SK-N-SH (cell line): ENCODE measurements at places on chromosomes 2 and 18. TPM values are rescaled to one million over a fixed set of nuclear protein-coding genes. Genes with fewer than 3 reads are reported as not detected.
A peak's percentile ranks its signal among the peaks of the same experiment; 100 is the strongest.

CRYGC gene
- polyA plus RNA-seq = 0.21 and 0.31 TPM in 2 replicates

C1QL2 gene
- polyA plus RNA-seq = not detected in 2 replicates

CDH7 gene
- polyA plus RNA-seq = not detected in 2 replicates

MSGN1 gene
- polyA plus RNA-seq = not detected in 2 replicates

FLACC1 gene
- 0.35 and 0.44 TPM in 2 replicates for polyA plus RNA-seq

PSTPIP2 gene
- polyA plus RNA-seq = 9.5 and 9.8 TPM in 2 replicates

SH2D6 gene
- polyA plus RNA-seq = 0.33 and 0.42 TPM in 2 replicates

TP53I3 gene
- 110 and 116 TPM in 2 replicates for polyA plus RNA-seq

TGFA gene
- not detected in 2 replicates for polyA plus RNA-seq

GRCh38 chr2:156350374-156351142 lies 18.0 kb upstream of the NR4A2 start:
- no peaks in the 10 kb centered on the region for H3K4me1 ChIP-seq
- DNase-seq = no peak
- no peaks in the 10 kb centered on the region for H3K27me3 ChIP-seq
- no peak overlapping the region for H3K4me3 ChIP-seq
- no peaks in the 10 kb centered on the region for H3K36me3 ChIP-seq

GRCh38 chr2:181686576-181687185 lies 6.4 kb upstream of the NEUROD1 start:
- no peaks in the 10 kb centered on the region for H3K27me3 ChIP-seq
- no peak overlapping the region for H3K4me3 ChIP-seq
- no peaks in the 10 kb centered on the region for H3K36me3 ChIP-seq
- no peak for DNase-seq
- no peak overlapping the region for H3K27ac ChIP-seq

GRCh38 chr2:213227458-213227857 lies 56.8 kb upstream of the SPAG16 start:
- H3K27ac ChIP-seq = no peak overlapping the region
- DNase-seq = no peak
- no peak overlapping the region for H3K4me3 ChIP-seq
- H3K36me3 ChIP-seq = no peaks in the 10 kb centered on the region
- no peaks in the 10 kb centered on the region; the same call in 1 of the 2 replicates for H3K4me1 ChIP-seq

GRCh38 chr2:36568516-36569246 lies 29.3 kb downstream of the FEZ2 start:
- H3K4me1 ChIP-seq = no peaks in the 10 kb centered on the region; the same call in 1 of the 2 replicates
- no peaks in the 10 kb centered on the region for H3K27me3 ChIP-seq
- H3K4me3 ChIP-seq = no peak overlapping the region
- DNase-seq = no peak
- H3K27ac ChIP-seq = peak overlapping the region; percentile 92

GRCh38 chr2:30981096-30981495 lies 157.1 kb downstream of the GALNT14 start:
- H3K4me3 ChIP-seq = no peak overlapping the region
- H3K27me3 ChIP-seq = no peaks in the 10 kb centered on the region
- H3K27ac ChIP-seq = peak overlapping the region; percentile 80
- H3K36me3 ChIP-seq = no peaks in the 10 kb centered on the region
- no peaks in the 10 kb centered on the region for H3K4me1 ChIP-seq
- no peak for DNase-seq

GRCh38 chr2:71451705-71452104 lies 1.7 kb upstream of the DYSF start:
- no peaks in the 10 kb centered on the region for H3K36me3 ChIP-seq
- H3K4me1 ChIP-seq = peaks cover 17% of the 10 kb centered on the region; the same call in 1 of the 2 replicates
- DNase-seq = no peak
- no peak overlapping the region for H3K4me3 ChIP-seq

DNA sequence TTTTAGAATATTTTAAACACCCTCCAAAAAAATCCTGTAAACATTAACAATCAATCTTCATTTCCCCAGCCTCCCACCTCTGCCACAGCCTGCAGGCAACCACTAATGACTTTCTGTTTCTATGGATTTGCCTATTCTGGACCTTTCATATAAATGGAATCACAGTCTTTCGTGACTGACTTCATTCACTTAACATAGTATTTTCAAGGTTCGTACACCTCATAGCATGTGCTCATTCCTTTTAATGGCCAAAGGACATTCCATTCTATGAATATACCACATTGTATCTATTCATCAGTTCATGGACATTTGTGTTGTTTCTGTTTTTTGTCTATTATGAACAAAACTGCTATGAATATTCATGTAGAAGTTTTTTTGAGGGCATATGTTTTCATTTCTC lies 48.5 kb downstream of the NAT8 start:
- no peak overlapping the region for H3K27ac ChIP-seq
- H3K4me3 ChIP-seq = no peak overlapping the region
- H3K4me1 ChIP-seq = no peaks in the 10 kb centered on the region
- no peak for DNase-seq
- H3K36me3 ChIP-seq = no peaks in the 10 kb centered on the region

DNA sequence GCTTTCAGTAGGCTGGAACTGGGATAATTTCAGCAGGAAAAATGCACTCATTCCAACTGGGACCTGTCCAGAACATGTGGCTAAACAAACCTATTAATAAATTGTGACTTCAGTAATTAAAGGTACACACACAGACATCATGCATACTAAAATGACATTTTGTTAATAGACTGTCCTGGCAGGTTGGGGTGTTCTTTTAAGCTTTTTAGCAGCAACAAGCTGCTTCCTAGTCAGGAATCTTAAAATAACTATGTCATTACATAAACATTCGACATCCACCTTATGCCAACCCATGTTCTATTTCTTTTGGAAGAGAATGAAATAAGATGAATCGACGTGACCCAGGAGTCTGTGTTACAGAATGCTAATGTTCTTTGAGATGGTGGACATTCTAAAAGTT lies 435.7 kb downstream of the TXNL1 start:
- H3K4me1 ChIP-seq = no peaks in the 10 kb centered on the region
- H3K4me3 ChIP-seq = no peak overlapping the region
- no peak overlapping the region for H3K27ac ChIP-seq
- no peaks in the 10 kb centered on the region for H3K36me3 ChIP-seq
- no peaks in the 10 kb centered on the region for H3K27me3 ChIP-seq

DNA sequence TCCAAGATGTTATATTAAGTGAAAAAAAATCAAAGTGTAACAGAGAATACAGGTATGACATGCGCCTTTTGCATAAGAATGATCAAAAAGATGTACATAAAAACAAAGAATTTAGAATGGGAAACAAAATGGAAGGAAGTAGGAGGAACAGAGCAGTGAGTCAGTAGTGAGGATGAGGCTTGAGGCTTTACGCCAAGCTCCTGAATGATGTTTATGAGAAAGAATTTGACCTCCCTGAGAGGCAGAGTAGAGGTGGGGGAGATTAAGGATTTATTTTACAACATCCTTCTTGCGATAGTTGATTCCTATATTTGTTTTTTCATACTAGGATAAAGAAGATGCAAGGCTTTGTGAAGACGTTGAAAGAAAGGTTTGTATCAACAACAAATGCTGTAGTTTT lies 81.4 kb downstream of the DCDC2C start:
- H3K4me1 ChIP-seq = no peaks in the 10 kb centered on the region; the same call in 1 of the 2 replicates
- H3K27me3 ChIP-seq = no peaks in the 10 kb centered on the region
- no peak overlapping the region for H3K4me3 ChIP-seq
- H3K36me3 ChIP-seq = no peaks in the 10 kb centered on the region

DNA sequence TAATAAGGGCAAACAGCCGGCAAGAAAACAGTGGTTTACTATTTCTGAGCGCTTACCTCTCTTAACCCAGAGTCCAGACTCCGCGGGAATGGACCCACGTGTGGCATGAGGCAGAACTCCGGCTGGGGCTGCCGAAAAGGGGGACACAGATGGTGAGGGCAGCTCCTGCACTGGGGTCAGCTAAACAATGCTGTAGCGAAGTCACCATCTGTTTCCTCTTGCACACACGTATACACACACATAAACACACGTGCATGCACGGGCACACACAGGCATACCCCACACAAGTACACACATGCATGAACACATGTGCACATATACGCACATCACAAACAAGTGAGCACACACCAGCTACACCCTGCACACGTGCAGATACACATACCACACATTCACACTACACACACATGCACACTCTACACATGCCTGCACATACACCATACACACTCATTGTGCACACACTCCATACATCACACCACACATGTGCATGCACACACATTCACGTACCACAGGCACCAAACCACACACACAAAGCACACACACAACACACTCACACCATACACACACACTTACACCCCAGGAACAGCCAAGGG lies 105.9 kb upstream of the ID2 start:
- no peak overlapping the region for H3K4me3 ChIP-seq
- no peaks in the 10 kb centered on the region for H3K27me3 ChIP-seq
- H3K4me1 ChIP-seq = no peaks in the 10 kb centered on the region
- DNase-seq = no peak
- no peak overlapping the region for H3K27ac ChIP-seq

GRCh38 chr2:113282747-113283533 lies 4.2 kb upstream of the PAX8 start:
- H3K4me1 ChIP-seq = no peaks in the 10 kb centered on the region; the same call in 1 of the 2 replicates
- no peak for DNase-seq
- H3K27me3 ChIP-seq = peaks cover 10% of the 10 kb centered on the region; the same call in 1 of the 2 replicates
- peak overlapping the region; percentile 80 for H3K27ac ChIP-seq

GRCh38 chr18:47108998-47109405 lies 41.3 kb downstream of the HDHD2 start:
- peaks cover 47% of the 10 kb centered on the region for H3K36me3 ChIP-seq
- H3K4me1 ChIP-seq = no peaks in the 10 kb centered on the region
- no peak overlapping the region; the same call in 1 of the 2 replicates for H3K27ac ChIP-seq
- no peaks in the 10 kb centered on the region for H3K27me3 ChIP-seq
- no peak overlapping the region for H3K4me3 ChIP-seq

DNA sequence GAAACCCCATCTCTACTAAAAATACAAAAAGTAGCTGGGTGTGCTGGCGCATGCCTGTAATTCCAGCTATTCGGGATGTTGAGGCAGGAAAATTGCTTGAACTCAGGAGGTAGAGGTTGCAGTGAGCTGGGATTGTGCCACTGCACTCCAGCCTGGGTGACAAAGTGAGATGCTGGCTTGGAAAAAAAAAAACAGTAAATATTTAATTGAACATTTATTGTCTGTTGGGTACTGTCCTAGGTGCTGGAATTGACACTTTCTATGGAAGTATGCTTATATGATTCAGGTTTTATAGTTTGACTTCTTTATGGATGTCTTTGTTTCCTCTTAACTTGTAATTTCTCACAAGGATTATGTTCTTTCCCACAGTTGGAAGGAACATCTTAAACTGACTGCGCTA lies 633.1 kb upstream of the SETBP1 start:
- no peaks in the 10 kb centered on the region for H3K4me1 ChIP-seq
- no peak for DNase-seq
- H3K36me3 ChIP-seq = no peaks in the 10 kb centered on the region
- H3K27ac ChIP-seq = no peak overlapping the region
- H3K27me3 ChIP-seq = no peaks in the 10 kb centered on the region

DNA sequence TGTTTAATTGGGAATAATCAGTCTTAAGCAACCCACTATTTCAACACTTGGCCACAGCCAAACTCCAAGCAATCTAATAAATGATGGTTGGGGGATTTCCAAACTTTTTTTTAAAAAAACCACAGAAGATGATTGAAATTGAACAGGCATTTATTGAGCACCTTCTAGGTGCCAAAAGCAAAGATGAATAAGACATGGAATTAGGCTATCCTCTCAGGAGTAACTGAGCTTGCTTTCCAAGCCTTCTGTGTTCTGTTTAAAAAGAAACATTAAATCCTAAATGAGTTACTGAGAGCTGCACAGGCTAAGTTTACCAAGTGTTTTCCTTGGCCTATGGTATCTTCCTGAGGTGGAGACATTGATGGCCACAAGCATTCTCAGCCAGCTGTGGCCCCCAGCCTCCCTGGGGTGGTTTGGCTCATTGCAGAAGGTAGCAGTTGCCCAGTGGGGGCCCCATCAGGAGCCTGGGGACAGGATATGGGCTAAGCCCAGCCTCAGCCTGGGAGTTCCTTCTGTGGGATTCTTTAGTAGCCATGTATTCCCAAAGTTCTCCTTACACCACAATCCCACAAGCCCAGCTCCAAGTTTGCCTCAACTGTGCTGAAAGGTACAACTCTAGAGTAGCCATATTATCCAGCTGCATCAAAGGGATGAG lies 174.3 kb downstream of the C1D start:
- no peaks in the 10 kb centered on the region for H3K27me3 ChIP-seq
- H3K4me1 ChIP-seq = peaks cover 9% of the 10 kb centered on the region
- DNase-seq = no peak
- no peak overlapping the region for H3K4me3 ChIP-seq
- H3K27ac ChIP-seq = no peak overlapping the region
- no peaks in the 10 kb centered on the region for H3K36me3 ChIP-seq

DNA sequence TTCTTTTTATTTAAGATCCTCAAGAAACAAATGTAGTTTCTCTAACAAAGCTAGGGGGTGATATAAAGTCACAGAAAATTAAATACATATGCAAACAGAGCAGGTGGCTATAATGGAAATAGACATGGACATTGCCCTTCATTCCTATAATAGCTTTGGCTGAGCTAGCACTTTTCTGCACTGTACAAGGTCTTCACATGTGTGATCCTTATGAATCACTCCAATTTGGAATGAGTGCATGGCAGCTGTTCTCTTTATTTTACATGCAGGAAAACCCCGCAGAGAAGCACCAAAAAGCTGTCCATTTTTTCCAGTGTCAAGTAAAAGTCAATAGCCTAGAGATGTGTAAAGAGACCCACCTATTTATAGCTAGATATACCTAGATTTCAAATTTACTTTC lies 747.4 kb upstream of the SLC8A1 start:
- H3K27me3 ChIP-seq = no peaks in the 10 kb centered on the region
- no peak overlapping the region for H3K4me3 ChIP-seq
- H3K36me3 ChIP-seq = no peaks in the 10 kb centered on the region
- DNase-seq = no peak
- H3K27ac ChIP-seq = no peak overlapping the region
- H3K4me1 ChIP-seq = no peaks in the 10 kb centered on the region

- H3K4me1 ChIP-seq = peaks cover 19% of the 10 kb centered on the region
- no peaks in the 10 kb centered on the region for H3K36me3 ChIP-seq
- no peak for DNase-seq
- no peak overlapping the region for H3K4me3 ChIP-seq
- H3K27me3 ChIP-seq = no peaks in the 10 kb centered on the region
- no peak overlapping the region for H3K27ac ChIP-seq
Measured at GRCh38 chr2:189258616-189259365, 79.2 kb upstream of the COL5A2 start.

DNA sequence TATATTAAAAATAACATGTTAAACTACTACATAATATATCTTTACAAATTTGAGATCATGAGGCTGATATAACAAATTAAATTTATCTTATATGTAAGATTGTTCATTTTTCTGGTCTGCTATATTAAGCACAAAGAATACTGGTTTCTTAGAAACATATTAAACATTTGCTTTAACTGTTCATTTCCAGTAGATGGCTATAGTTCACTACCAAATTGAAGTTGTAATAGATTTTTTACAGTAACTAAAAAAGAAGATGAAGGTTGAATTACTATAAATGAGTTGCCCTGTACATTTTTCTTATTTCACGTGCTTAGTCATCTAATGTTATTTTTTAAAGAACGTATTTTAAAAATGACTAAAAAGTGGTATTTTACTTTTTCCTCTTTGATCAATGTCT lies 57.0 kb downstream of the ZNF407 start:
- no peak overlapping the region; the same call in 1 of the 2 replicates for H3K4me3 ChIP-seq
- no peaks in the 10 kb centered on the region for H3K27me3 ChIP-seq
- H3K27ac ChIP-seq = no peak overlapping the region
- H3K36me3 ChIP-seq = no peaks in the 10 kb centered on the region
- peaks cover 3% of the 10 kb centered on the region for H3K4me1 ChIP-seq
- peak; percentile 11 for DNase-seq

GRCh38 chr2:102141970-102142828 lies at the start of gene IL1R1:
TSS of gene IL1R1 (plus strand) at chr2:102142746. CDS start at chr2:102157725, 14,979 bp downstream.
- H3K27me3 ChIP-seq = no peaks in the 10 kb centered on the region
- peaks cover 15% of the 10 kb centered on the region; the same call in 1 of the 2 replicates for H3K4me1 ChIP-seq
- peak within 1 kb of the TSS; percentile 58 for H3K4me3 ChIP-seq
- H3K27ac ChIP-seq = peak within 1 kb of the TSS; percentile 73
- H3K36me3 ChIP-seq = peaks cover 10% of the 10 kb centered on the region
- DNase-seq = peak; percentile 65
